Naive thymus-derived CD4-positive, alpha-beta T cell (primary cell): ENCODE measurements at places on chromosomes 12 and 14.

DNA sequence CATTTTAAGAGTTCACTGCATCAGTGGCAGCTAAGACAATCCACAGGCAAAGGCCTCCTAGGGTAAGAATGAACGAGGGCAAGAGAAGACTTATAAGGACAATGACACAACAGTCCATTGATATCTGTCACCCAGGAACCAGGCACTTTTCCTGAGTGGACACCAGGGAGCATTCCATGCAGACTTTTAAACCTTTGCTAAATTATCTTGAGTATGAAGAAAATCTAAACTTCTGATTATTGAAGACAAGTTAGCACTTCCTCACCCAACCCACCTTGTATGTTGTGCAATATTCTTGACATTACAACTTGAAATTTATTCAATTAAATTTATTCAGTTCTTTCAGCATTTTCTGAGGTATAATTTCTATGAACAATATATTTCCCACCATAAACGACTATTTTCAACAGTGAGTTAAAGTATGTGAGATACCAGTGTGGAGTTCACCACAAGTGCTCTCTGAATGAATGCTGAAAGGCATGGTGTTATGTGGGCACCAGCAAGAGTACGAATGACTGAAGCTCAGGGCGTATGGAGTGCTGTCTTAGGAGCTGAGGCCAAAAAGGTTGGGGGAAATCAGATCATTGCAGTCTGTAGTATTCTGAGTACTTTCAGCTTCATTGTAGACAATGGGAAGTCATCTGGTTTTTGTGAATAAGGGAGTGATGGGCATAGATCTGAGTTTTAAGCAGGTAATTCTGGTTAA, 124.3 kb upstream of the LMNTD1 start:
- no peak for DNase-seq

- no peak for DNase-seq
These were observed 114.1 kb downstream of the GXYLT1 start for GRCh38 chr12:42030588-42030987.

- DNase-seq: no peak
These were observed 636.6 kb downstream of the MED13L start for GRCh38 chr12:115640929-115641328.

DNA sequence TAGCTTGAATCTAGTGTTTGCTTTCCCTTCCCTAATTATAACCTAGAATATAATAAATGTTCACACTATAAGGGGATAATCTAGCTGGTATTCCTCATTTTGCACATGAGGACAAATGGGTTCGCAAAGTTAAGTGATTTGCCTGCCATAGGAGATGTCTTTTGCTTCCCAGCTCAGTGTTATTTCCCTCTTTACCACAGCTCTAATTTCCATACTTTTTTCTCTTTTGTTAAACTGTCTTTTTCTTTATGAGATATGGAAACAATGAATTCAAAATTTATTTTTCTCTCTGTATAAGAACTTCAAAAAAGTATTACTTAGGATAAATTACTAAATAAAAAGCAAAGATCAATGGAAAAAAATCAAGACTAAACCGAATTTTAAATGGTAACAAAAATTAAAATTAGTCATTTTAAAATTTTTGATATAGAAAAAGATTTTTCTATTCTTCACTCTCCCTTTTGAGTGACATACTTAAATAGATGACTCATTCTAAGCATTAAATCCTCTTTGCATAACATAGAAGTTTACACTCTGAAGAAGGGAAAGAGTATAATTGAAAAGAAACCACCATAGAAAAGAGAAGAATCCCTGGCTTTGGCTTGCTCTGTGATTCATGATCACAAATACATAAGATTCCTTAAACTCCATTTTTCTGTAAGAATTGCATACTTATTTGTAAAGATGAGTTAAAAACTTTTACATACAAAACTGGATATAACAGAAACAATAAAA, 97.3 kb downstream of the INSM2 start:
- DNase-seq: no peak

DNA sequence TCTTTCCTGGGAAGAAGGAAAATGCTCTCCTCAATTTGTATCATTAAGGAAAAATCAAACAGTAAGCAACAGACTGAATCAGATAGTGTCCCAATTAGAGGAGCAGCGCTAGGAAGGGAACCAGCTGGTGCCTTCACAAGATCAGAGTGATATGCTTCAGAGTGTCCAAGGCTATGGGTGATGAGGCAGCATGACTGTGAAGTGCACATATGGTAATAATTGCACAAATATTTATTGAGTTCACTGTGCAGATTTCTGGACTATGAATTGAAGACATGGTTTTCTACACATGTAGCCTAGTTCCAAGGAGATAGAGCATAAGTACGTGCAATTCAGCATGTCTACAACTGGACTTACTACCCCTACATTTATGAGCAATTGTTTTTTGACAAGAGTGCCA, 78.8 kb upstream of the EVL start:
- DNase-seq: no peak
